ENCODE measurements at places on chromosomes 7 and 10.

DNA sequence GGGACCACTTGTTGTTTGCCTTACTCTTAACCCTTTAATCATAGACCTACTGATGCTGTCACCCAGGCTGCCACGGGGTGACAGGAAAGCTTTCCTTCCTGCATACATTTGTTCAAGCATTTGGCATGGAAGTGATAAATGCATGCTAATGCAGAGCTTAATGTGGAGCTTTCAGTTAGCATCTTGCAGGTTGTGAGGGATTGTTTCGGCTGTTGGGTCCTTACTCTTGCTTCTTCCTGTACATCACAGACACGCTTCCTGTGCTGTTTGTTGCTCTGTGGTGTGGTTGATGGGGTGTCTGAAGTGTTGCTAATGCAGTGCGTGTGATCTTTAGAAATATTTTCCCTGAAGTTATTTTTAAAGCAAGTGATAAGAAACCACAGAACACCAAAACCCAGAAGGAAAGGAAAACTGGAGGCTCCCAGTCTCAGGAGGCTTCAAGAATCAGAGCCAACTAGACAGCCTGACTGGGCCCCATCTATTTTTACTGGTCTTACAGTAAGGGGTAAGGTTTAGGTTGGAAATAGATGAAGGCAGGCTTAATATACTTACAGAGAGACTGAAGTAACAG, 143.1 kb downstream of the CHN2 start:
- DNase-seq: no peak

DNA sequence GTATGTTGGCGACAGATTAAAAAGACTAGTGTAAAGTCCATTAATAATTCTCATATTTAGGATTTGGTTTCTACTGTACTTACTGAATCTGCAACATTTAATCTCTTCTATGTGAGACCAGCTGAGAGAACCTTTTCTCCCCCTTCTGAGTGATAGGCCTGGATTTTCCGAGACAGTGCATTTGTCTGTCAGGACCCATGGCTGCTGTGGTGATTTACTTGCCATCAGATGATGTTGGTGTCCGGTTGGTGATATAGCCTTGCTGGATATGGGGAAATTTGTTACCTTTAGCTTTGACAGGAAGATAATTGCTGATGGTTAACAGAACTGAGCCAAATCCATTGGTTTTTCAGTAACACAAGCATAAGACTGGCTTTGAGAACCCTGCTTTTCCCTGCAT, 517.2 kb downstream of the LRMDA start:
- DNase-seq: no peak

GRCh38 chr10:70476249-70477035, 2.1 kb upstream of the PALD1 start:
- no peak for DNase-seq

GRCh38 chr7:90312745-90313144, 8.4 kb downstream of the FAM237B start:
- DNase-seq: no peak
